ENCODE measurements at places on chromosomes 16 and 17.

GRCh38 chr16:28027055-28027454 is 36.5 kb downstream of the GSG1L start:
- DNase-seq, result no peak

GRCh38 chr17:67129283-67129682 is 84.9 kb downstream of the CACNG1 start:
- no peak for DNase-seq

- DNase-seq, result no peak
Observed at GRCh38 chr16:63244631-63245030, 1208.4 kb upstream of the CDH8 start.

DNA sequence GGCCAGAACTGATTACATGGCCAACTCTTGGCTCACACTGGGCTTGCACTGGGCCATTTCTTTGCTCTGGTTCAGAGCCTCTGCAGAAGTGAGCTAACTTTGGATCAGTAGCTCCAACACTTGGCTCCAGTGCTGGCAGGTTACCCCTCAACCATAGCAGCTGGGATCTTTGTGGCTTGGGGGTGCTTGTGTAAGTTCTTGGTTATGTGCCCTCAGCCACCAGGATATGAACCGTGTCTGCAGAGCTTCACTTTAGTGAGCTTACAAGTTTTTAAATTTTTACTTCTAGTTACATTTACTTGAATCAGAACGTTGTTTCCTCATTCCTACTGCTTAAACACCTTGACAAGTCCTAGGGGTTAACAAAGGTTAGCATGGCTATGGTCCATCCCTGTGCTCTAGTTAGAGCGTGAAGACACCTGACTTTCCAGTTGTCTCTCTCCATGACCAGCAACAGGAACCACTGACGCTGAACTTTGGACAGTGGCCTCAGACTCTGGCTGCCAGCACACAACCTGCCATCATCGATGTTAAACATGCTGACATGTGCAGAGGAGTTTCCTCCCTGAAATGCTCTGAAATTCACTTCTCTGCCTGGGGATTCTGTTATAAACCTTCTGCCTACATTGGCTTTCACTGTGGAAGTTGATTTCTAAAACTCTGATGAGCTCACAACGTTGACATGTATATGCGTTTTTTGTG is 4.1 kb downstream of the PDF start:
- no peak for DNase-seq

- no peak for DNase-seq
Observed at GRCh38 chr16:66299349-66299748, 67.1 kb upstream of the CDH5 start.

GRCh38 chr17:31724026-31724425 is 135.0 kb downstream of the COPRS start:
- peak; percentile 66 for DNase-seq

GRCh38 chr17:80195671-80196529 is 24.2 kb downstream of the SGSH start:
- no peak for DNase-seq

DNA sequence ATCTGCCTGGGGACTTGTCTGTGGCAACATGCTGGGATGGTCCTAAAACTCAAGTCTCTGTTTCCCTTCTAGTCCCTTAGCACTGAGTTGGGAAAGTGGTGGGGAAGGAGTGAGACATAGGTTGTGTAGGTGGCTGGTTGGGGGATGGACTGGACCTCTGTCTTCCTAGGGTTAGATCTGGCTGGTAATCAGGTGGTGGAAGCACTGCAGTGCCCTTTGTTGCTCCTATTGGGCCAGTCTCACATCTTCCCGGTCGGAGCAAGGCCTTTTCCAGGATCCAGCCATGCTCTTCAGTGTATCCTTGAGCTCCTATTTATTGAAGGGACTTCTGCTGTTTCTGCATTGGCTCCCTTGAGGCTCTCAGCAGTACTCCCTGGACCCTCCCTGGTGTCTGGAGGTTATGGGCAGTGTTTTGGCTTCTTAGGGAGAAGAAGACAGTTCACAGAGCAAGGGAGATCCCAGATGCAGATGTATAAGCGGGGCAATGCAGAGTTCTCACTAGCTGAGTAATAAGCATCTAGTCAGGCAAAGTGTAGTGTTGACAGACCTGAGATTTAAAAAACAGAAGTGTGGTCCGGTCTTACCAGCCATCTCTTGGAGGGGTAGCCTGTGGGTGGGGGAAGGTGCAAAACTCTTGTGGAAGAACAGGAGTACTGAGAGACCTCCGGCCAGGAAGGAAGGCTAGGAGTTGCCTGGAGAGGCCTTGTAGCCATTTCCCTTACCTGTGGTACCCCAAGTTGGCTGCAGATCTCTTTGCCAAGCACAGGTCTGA is 1.3 kb upstream of the NUTF2 start:
- DNase-seq, result no peak

GRCh38 chr17:71024172-71024571 is 854.8 kb downstream of the KCNJ2 start:
- DNase-seq, result no peak

DNA sequence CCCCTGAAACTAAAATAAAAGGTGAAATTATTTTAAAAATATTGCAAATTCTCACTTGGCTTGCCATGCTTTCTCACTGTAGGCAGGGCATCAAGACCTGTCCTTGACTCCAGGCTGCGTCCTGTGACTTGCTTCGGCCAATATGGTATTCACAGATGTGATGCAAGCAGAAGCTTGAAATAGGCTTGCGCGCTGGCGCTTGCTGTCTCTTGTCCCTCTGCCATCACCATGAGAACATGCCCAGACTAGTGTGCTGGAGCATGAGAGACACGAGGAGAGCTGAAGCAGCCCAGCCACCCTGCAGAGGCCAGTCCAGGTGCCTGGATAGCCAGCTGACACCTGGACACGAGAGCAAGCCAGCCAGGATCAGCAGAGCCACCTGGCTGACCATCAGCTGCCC is 21.8 kb upstream of the ZKSCAN2 start:
- no peak for DNase-seq

GRCh38 chr16:50197582-50197981 is 44.5 kb downstream of the TENT4B start:
- no peak for DNase-seq

DNA sequence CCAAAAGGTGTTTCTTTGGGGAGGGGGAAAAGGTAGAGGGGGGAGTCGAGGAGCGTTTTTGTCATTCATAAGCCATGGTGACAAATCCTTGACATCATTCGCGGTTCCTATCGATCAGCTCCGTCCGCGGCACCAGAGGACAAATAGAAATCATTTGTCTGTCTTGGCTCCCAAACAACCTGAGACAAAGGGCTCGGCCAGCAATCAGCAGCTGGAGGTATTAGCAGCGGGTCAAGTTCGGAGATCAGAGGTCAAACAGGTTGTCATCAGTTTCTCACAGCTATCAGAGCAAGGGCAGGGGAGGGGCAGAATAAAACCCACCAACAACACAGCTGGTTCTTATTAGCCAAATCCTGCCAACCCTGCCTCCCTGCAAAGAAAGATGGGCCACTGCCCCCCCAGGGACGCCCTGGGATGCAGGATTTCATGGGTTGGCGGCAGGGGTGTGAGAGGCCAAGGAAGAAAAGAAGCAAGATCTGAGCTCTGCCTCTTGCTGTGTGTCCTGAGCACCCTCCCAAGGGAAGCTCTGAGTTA is 145.3 kb upstream of the LHX1 start:
- no peak for DNase-seq

DNA sequence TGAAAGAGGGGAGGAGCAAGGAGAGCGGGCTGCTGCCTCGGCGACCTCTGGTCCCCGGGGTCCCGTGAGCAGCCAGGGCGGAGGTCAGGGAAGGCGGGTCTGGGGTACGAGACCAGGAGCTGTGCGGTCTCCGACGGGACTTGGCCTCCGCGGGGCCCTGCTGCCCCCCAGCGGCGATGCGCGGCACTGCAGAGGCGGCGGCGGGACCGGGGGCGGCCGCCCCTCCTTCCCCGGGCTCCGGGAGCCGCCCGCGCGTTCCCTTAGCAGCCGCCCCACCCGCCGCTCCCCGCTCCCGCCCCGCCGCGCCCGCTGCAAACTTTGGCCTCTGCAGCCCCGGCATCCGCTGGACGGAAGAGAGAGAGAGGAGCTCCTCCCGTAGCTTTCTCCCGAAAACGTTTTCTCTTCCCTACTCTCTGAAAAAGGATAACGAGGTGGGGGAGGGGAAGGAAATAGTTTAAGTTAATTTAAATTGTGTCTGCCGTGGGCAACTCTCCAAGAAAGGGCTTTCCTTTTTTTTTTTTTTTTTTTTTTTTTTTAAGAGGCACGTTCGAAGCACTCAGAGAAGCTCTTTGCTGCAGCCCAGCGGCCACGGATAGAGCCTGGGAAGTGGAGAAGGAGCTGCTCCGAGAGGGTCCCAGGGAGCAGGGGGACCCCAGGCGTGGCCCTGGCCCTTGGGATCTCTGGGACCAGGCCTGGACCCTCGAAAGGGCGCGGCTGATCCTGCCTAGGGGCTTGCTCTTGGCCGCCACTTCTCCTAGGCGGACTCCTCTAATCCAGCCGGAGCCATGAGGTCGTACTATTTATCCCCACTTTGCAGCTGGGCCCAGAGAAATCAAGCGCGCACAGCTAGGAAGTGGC is 43.2 kb downstream of the C16orf82 start:
- DNase-seq, result peak; percentile 37

Measured in brain microvascular endothelial cell (primary cell).